ENCODE measurements at places on chromosomes 4 and X.

- DNase-seq: no peak
These were observed 226.1 kb downstream of the QDPR start for GRCh38 chr4:17285747-17286146.

- no peak for DNase-seq
These were observed 44.4 kb upstream of the STOX2 start for GRCh38 chr4:183860731-183861130.

DNA sequence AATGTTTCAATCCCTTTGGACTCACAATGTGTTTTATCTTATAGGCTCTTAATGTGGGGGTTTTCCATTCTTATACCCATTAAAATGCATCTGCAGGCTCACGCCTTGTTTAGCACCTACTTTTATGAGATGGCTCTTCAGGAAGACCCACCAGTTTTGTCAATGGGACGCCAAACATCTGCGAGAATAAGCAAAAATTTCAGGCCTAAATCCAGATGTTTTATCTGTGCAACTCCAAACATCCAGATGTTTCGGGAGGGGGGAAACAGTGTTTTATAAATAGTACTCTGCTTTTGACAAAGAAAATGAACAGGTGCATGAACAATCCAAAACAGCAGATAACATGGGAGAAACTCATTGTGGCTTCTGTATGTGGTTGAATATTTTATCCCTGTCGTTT is 342.8 kb downstream of the DHX15 start:
- no peak for DNase-seq

GRCh38 chrX:47179221-47179927 is 14.3 kb upstream of the UBA1 start:
- DNase-seq: no peak

DNA sequence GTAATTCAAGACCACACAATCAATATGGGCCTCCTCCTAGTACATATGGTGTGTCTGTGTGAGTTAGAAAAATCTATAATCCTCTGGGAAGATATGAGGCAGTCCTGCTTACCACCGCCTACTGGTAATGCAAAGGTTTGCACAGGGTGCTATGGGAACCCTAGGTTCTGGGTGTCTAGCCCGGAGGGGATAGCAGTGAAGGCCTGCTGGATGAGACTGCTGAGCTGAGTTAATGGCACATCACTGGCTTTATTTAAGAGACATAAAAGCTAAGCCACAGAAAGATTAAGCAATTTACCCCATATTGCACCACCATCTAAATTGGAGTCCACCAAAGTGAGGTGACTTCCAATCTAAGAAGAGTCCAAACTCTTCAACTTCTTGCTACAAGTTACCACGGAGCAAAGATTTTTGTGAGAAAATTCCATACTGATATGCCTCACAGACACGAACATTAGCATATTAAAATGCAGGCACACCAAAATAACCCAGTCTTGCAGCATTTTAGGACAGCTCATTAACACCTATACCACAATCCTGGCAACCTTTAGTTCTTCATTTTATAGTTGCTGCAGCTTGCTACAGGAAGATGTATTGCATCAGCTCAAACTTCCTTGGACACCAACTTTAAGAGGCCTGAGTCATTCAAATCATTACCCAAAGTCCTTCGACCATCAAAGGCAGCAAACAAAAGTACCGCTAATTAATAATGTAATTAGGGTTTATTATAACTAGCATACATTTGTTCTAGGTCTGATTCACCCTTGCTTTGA is 13.7 kb downstream of the DGKK start:
- DNase-seq: no peak

GRCh38 chr4:185167234-185167633 is 24.2 kb downstream of the SLC25A4 start:
- no peak for DNase-seq

GRCh38 chr4:88333741-88334405 is 44.8 kb upstream of the HERC6 start:
- DNase-seq: no peak

Data from NCI-H146 (cell line).